CD8-positive, alpha-beta memory T cell (primary cell): ENCODE measurements at places on chromosomes 2 and 18. TPM values are rescaled to one million over a fixed set of nuclear protein-coding genes. Genes with fewer than 3 reads are reported as not detected.

GRCh38 chr2:190717306-190717705 lies 68.4 kb downstream of the NAB1 start:
- no peak overlapping the region for H3K27ac ChIP-seq
- no peaks in the 10 kb centered on the region for H3K27me3 ChIP-seq
- no peaks in the 10 kb centered on the region for H3K4me1 ChIP-seq
- no peaks in the 10 kb centered on the region for H3K36me3 ChIP-seq

- no peak overlapping the region for H3K27ac ChIP-seq
- H3K27me3 ChIP-seq: no peaks in the 10 kb centered on the region
- no peaks in the 10 kb centered on the region for H3K36me3 ChIP-seq
Observed at GRCh38 chr2:238875471-238876231, 27.8 kb downstream of the TWIST2 start.

The MDH1B gene
- total RNA-seq: 0.81 TPM

The IL1RL1 gene
- total RNA-seq: 0.35 TPM

DNA sequence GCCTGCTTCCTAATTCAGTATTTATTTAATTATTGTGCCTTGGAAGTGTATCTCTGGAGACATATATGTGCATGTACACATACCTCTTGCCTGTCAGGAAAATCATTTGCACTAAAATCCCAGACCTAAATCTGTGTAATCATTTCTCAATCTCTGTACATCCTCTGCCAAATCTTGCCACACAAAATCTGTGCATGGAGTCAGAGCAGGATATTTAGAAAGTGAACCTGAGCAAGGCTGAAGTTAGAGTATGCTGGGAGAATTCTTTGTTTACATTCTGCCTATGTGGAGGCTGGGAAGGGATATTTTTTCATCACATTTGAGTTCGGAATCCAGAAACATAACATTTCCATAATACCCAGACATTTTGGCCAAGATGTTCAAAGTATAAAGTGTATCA lies 9.3 kb downstream of the XRCC5 start:
- no peaks in the 10 kb centered on the region for H3K27me3 ChIP-seq
- DNase-seq: no peak
- peaks cover 70% of the 10 kb centered on the region for H3K36me3 ChIP-seq
- peaks cover 81% of the 10 kb centered on the region for H3K4me1 ChIP-seq

DNA sequence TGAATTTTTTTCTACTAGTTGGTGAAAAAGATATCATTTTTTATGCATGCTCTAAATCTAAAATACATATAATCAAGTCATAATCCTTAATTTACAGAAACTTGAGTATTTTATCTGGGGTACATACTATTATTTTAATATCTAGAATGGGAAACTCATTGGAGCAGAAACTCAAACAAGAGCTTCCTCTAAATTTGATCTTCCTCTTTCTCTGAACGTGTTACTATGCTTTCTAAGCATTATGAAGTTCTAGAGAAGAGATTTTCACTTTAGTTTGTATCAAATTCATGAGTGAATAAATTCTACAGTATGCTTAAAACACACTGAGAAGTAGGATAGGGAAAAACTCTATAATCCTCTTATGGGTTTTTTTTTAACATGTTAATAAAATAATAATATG lies 20.6 kb upstream of the SLC38A11 start:
- H3K27ac ChIP-seq: no peak overlapping the region
- no peaks in the 10 kb centered on the region for H3K27me3 ChIP-seq
- no peak overlapping the region for H3K4me3 ChIP-seq
- DNase-seq: no peak

GRCh38 chr2:166224197-166224596 lies 96.4 kb upstream of the SCN1A start:
- no peaks in the 10 kb centered on the region for H3K36me3 ChIP-seq
- no peak overlapping the region for H3K4me3 ChIP-seq
- no peaks in the 10 kb centered on the region for H3K4me1 ChIP-seq
- H3K27me3 ChIP-seq: no peaks in the 10 kb centered on the region
- no peak overlapping the region for H3K27ac ChIP-seq

GRCh38 chr2:76159042-76159648 lies 448.4 kb upstream of the GCFC2 start:
- H3K4me1 ChIP-seq: no peaks in the 10 kb centered on the region
- no peaks in the 10 kb centered on the region for H3K27me3 ChIP-seq
- no peak overlapping the region for H3K4me3 ChIP-seq
- DNase-seq: no peak
- no peak overlapping the region for H3K27ac ChIP-seq

The STEAP3 gene
- 0.11 TPM for total RNA-seq

The CFAP65 gene
- total RNA-seq: not detected

The LRATD1 gene
- not detected for total RNA-seq

The UGT1A10 gene
- total RNA-seq: not detected

GRCh38 chr18:78090584-78090983 lies 840.9 kb downstream of the GALR1 start:
- H3K27ac ChIP-seq: no peak overlapping the region
- no peak overlapping the region for H3K4me3 ChIP-seq
- no peaks in the 10 kb centered on the region for H3K4me1 ChIP-seq
- H3K36me3 ChIP-seq: no peaks in the 10 kb centered on the region
- DNase-seq: no peak
- H3K27me3 ChIP-seq: no peaks in the 10 kb centered on the region

- no peak for DNase-seq
- H3K4me3 ChIP-seq: no peak overlapping the region
- no peaks in the 10 kb centered on the region for H3K4me1 ChIP-seq
- H3K36me3 ChIP-seq: no peaks in the 10 kb centered on the region
- no peaks in the 10 kb centered on the region for H3K27me3 ChIP-seq
- H3K27ac ChIP-seq: no peak overlapping the region
Observed at GRCh38 chr18:64407606-64408005, 258.7 kb upstream of the LINC00305 start.

DNA sequence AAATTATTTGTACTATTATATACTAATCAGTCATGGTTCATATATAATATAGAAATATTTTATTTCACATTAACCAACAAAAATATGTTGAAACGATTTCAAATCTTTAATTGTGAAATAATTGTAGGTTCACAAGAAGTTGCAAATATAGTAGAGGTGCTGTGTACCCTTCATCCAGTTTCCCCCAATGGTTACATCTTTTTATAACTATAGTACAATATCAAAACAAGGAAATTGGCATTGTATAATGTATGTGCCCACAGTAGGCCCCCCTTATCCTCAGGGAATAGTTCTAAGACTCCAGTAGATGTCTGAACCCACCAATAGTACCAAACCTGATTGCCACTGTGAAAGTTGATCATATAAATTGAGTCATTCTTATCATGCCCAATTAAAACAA lies 7.4 kb upstream of the CYB5A start:
- DNase-seq: no peak
- H3K4me3 ChIP-seq: no peak overlapping the region
- no peaks in the 10 kb centered on the region for H3K27me3 ChIP-seq
- no peak overlapping the region for H3K27ac ChIP-seq

The SUMO1 gene
- total RNA-seq: 118 TPM

The KLHL30 gene
- not detected for total RNA-seq

DNA sequence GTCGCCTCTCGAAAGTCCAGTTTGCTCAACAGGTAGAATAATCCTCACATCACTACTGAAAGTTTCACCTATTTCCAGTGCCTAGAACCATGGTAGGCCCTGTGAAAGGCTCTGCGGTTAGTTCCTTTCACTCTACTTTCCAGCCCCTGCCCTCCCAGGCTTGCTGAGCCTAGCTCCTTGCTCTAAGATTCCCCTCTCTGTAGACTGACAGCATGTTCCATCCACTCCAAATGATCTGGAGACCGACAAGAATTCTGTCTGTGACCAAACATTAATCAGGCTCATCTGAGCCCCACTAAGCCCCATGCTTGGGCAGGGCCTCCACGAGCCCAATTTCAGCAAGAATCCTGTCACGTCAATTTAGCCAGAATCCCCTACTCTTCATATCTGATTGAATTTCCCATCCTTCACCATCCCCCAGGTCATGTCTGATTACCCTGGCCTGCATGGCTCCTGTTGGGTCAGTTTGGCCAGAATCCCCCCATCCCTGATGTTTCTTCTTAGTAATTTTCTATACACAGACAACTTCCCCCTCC lies 307.0 kb downstream of the ALK start:
- no peaks in the 10 kb centered on the region for H3K4me1 ChIP-seq
- no peak for DNase-seq
- no peaks in the 10 kb centered on the region for H3K36me3 ChIP-seq
- H3K27me3 ChIP-seq: no peaks in the 10 kb centered on the region
- no peak overlapping the region for H3K4me3 ChIP-seq

DNA sequence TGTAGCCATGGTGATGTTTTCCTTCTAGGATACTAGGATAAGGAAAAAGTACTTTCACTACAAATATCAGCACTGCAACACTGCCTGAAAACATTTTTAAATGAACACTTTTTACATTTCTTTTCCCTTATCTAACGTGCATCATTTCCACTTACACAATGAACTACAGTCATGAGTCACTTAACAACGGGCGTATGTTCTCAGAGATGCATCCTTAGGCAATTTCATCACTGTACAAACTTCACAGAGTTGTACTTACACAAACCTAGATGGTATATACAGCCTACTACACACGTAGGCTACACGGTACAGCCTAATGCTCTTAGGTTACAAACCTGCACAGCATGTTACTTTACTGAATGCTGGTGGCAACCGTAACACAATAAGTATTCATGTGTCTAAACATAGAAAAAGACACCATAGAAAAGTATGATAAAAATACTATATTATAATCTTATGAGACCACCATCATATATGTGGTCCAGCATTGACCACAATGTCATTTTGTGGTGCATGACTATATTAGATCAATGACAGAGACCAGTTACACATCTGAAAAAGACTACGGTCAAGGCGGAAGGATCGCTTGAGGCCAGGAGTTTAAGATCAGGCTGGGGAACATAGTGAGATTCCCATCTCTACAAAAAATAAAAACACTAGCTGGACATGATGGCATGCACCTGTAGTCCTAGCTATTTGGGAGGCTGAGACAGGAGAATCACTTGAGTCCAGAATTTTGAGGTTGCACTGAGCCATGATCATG lies 39.8 kb downstream of the WDR33 start:
- no peak for DNase-seq
- H3K36me3 ChIP-seq: peaks cover 22% of the 10 kb centered on the region
- H3K4me3 ChIP-seq: no peak overlapping the region
- no peaks in the 10 kb centered on the region for H3K27me3 ChIP-seq
- no peaks in the 10 kb centered on the region for H3K4me1 ChIP-seq
- no peak overlapping the region for H3K27ac ChIP-seq

DNA sequence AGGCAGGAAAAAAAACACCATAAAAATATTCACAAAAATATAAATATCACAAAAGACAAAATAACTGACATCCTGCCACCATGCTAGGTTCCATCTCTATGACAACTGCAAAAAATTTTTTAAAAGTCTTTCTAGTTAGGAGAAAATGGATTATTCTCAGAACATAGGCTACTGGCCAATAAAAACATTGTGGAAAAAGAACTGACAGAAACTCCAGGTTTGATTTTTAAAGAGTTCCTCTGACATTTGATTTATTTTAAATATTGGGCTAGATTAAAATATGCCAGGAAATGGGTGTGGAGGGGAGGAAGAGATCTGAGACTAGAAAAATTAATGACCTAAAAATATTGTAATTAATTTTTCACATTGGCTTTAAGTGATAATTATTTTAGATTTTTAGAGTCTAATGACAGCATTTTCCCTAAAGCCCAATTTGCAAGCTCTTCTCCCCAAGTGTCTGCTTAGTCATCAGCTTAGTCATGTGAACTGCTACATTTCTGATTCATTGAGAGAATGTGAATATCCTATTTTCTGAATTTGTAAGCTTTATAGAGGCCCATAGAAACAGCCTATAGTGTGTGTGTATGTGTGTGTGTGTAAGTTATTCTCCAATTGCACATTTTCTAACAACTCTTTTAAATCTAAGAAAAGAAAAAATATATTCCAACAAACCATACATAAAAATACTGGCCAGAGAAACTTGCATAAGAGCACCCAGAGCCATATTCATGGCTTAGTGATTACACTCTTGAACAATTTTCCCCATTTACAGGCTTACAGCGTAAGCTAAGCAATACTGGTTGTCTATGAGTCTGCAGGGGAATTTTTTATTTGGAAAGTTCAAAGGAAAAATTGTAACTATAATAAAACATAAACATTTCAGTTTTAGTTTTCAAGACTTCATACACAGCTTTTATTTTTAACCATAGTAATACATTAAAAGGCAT lies 48.4 kb downstream of the TMEFF2 start:
- no peak overlapping the region for H3K27ac ChIP-seq
- H3K4me1 ChIP-seq: no peaks in the 10 kb centered on the region
- H3K27me3 ChIP-seq: no peaks in the 10 kb centered on the region
- no peak overlapping the region for H3K4me3 ChIP-seq
- no peak for DNase-seq

- no peaks in the 10 kb centered on the region for H3K36me3 ChIP-seq
- H3K27me3 ChIP-seq: no peaks in the 10 kb centered on the region
- no peaks in the 10 kb centered on the region for H3K4me1 ChIP-seq
- DNase-seq: no peak
- H3K27ac ChIP-seq: no peak overlapping the region
- H3K4me3 ChIP-seq: no peak overlapping the region
Observed at GRCh38 chr2:67565761-67566160, 168.6 kb downstream of the ETAA1 start.

GRCh38 chr18:54358495-54359040 lies 862 bp downstream of the C18orf54 start:
- no peaks in the 10 kb centered on the region for H3K36me3 ChIP-seq
- H3K4me1 ChIP-seq: peaks cover 12% of the 10 kb centered on the region
- DNase-seq: no peak
- H3K27ac ChIP-seq: peak overlapping the region; percentile 81

- DNase-seq: no peak
- no peaks in the 10 kb centered on the region for H3K27me3 ChIP-seq
- no peaks in the 10 kb centered on the region for H3K4me1 ChIP-seq
- H3K4me3 ChIP-seq: no peak overlapping the region
- peaks cover 28% of the 10 kb centered on the region for H3K36me3 ChIP-seq
Observed at GRCh38 chr2:237739101-237739500, 59.5 kb upstream of the RBM44 start.

DNA sequence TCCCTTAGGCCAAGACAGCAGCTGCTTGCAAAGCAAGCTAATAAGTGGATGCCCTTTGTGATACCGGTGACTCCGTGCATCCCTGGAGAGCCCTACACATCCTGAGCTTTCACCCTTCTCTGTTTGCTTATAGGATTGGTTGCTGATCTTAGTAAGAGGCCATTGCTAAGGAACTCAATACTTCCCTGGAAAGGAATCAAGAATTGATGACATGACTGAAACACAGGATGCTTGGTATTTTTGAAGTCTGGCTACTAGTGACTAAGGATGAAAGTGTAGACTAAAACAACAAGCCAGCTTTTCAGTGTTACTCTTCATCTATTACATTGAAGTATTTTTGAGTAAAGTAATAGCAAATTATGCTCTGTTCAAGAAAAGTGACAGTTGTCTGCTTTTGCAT lies 123.0 kb upstream of the SERPINE2 start:
- H3K27me3 ChIP-seq: no peaks in the 10 kb centered on the region
- no peaks in the 10 kb centered on the region for H3K36me3 ChIP-seq
- H3K4me3 ChIP-seq: no peak overlapping the region
